ENCODE measurements at places on chromosomes 7 and 10.

GRCh38 chr7:79615871-79616640, 162.6 kb upstream of the MAGI2 start:
- no peak for DNase-seq

DNA sequence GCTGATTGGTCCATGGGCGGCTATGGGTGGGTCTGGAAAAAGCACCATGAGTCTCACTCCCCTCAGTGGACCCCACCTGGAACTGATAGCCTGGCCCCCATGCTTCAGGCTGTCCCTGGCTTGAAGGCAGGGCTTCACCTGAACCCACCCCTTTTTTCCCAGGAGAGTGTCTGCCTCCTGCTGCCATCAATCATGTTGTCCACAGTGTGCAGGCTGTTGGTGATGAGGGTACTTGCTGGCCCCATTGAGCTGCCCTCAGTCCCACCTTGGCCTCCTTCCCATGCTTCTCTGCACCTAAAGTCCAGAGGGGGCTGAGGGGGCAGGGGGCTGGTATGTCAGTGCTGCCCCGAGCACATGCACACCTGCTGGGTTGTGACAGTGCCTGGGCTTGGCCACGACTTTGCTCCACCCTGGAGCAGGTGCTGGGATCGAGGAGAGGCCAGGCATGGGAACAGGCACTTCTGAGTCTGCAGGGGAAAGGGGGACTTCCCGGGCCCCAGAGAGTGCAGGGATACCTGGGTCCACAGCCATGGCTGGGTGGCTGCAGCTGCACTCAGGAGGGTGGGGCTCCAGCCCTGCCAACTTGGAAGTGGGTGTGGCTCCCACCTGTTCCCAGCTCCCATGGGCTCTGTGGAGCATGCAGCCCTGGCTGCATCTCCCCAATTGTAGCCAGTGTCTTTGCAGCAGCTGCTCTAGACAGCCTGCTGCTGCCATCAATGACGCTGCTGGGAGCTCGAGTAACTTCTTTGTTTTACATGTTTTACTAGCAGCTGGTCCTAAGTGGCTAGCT, 56.9 kb downstream of the ADK start:
- DNase-seq = no peak

GRCh38 chr10:132502544-132503300, 34.9 kb upstream of the INPP5A start:
- no peak for DNase-seq

GRCh38 chr7:95619921-95620320, 23.6 kb upstream of the PDK4 start:
- DNase-seq = no peak

GRCh38 chr7:73973091-73973490, 54.9 kb upstream of the ELN start:
- no peak for DNase-seq

DNA sequence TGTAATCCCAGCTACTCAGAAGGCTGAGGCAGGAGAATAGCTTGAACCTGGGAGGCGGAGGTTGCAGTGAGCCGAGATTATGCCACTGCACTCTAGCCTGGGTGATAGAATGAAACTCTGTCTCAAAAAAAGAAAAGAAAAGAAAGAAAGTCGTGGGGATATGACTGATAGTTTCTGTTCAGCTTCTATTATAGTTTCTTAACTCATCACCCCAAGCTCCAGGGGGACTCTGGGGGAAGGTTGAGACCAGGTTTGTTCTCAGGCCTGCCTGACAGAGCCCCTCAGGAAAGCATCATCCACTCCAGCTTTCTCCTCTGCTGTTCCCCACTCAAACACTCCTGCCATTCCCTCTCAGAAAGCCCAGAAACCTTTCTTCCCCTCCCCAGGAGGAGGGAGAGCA, 542.4 kb upstream of the GALNT17 start:
- DNase-seq = no peak

GRCh38 chr7:149870274-149870673, 3.5 kb upstream of the ATP6V0E2 start:
- no peak for DNase-seq

DNA sequence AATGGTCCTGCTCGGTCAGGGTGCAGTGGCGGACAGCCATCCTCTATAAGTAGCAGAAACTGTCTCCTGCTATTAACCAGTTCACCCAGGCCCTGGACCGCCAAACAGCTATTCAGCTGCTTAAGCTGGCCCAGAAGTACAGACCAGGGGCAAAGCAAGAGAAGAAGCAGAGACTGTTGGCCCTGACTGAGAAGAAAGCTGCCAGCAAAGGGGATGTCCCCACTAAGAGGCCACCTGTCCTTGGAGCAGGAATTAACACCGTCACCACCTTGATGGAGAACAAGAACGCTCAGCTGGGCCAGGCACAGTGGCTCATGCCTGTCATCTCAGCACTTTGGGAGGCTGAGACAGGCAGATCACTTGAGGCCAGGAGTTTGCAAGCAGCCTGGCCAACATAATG, 5.6 kb upstream of the NSUN5 start:
- DNase-seq = no peak

DNA sequence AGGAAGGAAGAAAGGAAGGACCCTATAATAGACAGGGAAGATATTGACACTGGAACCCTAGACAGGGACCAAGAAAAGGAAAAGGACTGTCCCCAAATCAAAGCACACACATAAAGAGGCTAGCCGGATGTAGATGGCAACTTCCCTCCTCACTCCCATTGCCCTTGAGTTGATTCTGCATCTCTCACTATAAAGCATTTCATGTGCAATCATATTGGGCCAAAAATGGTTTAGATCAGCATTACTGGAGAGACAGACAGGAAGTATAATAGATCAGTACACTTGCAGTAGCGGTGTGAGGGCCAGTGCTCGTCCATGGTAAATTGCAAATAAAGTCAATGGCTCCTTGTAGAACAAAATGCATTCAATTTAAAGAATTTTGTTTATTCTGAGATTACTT, 8.4 kb downstream of the IFIT3 start:
- no peak for DNase-seq

- no peak for DNase-seq
Measured at GRCh38 chr10:2326411-2326810, 589.1 kb upstream of the ADARB2 start.
